ENCODE measurements at places on chromosomes 7 and 10.
A peak's percentile ranks its signal among the peaks of the same experiment; 100 is the strongest.

- DNase-seq: no peak
Observed at GRCh38 chr10:128908099-128908498, 558.9 kb upstream of the MGMT start.

GRCh38 chr7:133409421-133409820 is 156.5 kb downstream of the EXOC4 start:
- DNase-seq: no peak

- no peak for DNase-seq
Observed at GRCh38 chr7:132123773-132124172, 452.5 kb downstream of the PLXNA4 start.

DNA sequence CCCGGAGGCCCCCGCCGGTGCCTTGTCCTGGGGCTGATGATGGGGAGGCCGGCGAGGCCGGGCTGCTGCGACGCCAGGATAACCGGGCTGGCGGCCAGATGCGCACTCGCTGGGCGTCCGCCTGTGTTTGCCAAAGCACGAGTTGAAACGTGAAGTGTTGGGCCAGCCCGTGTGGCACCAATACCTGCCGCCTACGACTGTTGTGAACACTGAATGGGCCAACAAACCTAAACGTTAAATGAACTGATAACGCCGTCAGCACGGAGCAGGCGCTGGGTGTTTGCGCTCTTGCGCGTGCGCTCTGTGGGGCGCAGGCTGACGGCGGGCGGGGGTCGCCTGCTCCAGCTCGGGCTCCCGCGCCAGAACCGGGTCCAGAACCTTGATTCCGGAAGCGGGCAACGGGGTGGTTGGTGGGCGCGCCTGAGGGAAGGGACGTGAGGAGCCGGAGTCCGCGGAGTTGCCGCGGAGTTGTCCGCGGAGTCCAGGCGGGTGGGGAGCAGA is 658 bp downstream of the CYP2E1 start:
- peak; percentile 48 for DNase-seq

DNA sequence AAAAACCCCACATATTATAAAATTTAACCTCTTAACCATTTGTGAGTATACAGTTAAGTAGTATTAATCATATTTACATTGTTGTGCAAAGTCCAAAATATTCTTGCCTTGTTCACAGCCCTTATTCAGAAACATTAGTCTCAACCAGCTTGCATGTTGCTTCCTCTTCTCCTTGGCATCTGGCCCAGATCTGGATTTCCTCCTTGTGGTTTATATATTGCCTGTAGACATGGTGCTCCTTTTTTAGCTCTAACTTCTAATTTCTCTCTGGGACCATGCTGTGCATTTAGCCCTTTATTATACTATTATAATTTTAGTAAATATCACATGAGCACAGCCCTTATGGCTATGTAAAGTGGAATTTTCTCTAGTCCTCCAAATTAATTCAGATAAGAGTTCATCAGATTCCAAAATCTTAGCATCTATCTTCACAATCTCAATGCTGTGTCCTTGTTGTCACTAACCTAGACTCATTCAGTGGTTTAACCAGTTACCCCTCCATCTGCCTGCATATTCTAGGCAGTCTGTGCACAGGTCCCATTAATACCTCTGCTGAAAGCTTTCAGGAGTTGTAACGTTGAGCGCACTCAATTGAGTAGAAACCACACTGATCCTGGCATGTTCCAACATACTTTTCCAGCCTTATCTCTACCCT is 7.9 kb downstream of the CPED1 start:
- no peak for DNase-seq

- no peak for DNase-seq
Observed at GRCh38 chr7:92034116-92034515, 93.5 kb downstream of the AKAP9 start.

DNA sequence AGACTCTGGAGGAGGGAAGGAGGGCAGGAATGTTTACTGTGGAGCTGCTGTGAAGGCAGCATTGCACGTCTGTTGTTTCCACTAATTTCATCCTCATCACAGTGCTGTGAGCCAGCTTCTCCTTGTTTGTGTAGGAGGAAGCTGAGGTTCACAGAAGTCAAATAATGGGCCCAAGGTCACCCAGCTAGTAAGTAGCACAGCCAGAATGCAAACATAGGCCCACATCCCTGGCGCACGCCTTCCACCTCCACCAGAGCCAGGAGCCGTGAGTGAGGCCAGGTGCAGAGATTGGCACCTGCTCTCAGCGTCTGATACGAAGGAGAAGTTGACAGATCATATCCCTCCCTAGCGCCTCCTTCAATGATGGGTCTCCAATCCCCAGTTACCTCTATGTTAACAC is 93.6 kb downstream of the HTR5A start:
- DNase-seq: no peak

DNA sequence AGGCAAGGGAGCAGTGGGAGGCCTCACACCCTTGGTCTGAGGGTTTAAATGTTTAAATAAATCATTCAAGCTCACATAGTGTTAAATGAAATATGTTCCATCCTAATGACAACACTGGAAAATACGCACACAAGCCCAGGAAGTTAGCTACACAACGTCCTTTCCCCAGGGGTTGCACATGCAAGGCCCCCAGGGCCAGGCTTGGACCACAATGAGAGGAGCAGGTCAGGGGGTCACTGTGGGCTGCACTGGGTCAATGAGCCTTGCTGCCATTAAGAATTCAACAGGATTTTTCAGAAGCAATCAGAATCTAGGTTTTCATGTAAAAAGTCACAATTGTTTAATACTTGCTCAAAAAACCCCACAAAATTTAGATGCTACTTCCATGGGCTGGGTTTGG is 64.9 kb upstream of the ADCY1 start:
- DNase-seq: no peak

DNA sequence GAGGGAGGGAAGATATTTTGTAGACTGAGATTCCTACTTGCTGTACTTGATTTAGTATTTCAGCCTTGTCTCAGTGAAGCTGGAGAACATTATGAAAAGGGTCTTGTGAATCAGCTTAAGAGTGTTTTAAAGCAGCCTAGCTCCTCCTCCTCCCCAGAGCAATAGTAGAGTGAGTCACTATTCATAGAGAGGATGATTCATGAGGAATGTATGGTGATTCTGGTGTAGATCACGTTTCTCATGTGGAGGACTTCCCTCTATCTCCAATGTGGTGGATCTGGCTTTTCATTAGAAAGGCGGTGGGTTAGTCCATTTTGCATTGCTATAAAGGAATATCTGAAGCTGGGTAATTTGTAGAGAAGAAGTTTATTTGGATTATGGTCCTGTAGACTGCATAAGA is 340.1 kb upstream of the CHRM2 start:
- DNase-seq: no peak

DNA sequence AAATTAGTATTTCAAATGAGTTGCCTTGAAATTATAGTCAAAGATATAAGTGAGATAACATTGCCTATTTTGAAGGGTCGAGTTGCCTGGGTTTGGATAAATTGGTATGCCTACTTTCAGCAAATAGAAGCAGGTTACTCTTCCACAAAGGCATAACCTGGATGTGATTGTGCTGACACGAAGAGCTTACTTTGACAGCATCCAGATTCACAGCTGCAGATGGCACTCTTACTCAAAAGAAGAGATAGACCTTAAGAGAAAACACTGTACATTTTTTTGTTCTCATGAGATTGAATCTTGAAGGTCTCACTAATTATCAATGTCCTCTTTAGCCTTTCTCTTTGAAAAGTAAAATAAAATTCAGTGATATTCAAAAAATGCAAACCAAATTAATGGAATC is 1338.7 kb downstream of the REEP3 start:
- DNase-seq: no peak

DNA sequence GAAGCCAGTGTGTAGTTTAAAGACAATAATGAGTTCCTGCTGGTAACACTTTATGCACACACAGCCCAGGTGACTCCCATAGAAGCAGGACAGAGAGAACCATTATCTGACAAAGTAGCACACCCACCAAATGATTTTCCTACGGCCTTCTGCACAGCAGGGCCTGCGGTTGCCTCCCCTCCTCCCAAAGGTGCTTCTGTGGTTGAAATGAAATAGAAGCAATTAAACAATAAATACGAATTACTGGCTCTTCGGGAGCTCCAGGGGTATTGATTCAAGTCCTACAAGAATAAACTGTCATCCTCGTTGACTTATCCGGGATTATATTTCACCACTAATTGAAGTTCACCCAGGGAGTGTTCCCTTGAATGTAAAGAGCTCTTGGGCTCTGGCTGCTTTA is 172.1 kb downstream of the ACTR3B start:
- no peak for DNase-seq

GRCh38 chr7:98659756-98660155 is 42.7 kb downstream of the NPTX2 start:
- no peak for DNase-seq

DNA sequence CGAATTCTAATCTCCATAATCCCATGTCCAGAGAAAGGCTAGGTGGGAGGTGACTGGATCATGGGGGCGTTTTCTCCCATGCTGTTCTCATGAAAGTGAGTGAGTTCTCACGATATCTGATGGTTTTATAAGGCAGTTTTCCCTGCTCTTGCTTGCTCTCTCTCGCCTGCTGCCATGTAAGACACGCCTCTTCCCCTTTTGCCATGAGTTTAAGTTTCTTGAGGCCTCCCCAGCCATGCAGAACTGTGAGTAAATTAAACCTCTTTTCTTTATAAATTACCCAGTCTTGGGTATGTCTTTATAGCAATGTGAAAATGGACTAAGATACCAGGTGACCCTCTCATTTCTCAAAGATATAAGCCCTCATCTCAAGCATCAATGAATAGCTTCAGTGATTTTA is 1.1 kb upstream of the ACTA2 start:
- DNase-seq: no peak

DNA sequence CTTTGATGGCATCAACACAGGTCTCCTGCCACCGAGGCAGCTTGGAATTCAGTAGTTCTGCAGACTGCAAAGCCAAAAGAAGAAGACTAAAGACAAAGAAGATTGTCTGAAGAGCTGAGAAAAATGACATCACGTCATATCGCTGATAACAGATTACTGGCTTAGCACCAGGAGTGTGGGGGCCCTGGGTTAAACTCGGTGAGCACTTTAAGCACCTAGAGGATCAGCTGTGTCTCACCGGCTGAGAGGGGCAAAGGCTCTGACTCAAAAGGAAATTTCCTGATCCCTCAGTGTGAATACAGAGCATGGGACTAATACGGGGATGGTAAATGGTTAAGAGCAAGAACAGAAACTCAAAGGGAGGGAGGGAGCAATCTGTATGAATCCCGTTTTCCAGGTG is 30.7 kb downstream of the BRI3 start:
- no peak for DNase-seq

- DNase-seq: no peak
Observed at GRCh38 chr7:103683348-103683747, 237.3 kb upstream of the SLC26A5 start.

GRCh38 chr10:118213436-118213835 is 128.7 kb downstream of the FAM204A start:
- DNase-seq: no peak

GRCh38 chr7:45910855-45911254 is 10.2 kb downstream of the IGFBP3 start:
- no peak for DNase-seq

GRCh38 chr7:115748123-115748738 is 282.3 kb downstream of the TFEC start:
- DNase-seq: no peak

DNA sequence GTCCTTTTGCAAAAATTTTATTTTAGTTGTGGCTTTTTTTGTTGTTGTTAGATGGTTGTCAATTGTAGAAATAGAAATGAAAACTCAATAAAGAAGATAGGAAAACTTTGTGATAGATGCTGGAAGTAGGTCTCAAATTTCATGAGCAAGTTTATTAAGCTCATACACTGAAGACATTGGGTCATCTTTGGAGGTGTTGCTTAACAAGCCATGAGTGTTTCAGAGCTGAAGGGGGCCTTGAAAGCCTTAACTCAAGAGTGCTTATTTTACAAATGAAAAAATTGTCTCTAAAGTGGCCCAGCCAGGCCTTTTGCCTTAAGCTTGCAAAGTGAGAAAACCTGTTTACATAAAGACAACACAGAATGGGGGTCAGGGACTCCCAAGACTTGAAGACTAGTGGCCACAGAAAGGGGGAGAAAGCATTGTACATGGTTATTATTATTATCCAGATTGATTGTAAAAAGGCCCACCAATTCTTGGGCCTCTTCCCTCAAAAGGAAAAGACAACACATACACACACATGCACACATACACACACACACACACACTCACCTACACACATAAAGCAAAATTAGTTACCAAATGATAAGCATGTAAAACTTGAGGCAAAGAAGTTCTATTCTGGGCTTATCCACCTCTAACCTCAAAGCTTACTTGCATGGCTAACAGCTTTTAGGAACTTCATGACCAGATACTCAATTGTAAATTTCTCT is 49.7 kb upstream of the GLCCI1 start:
- no peak for DNase-seq

- no peak for DNase-seq
Observed at GRCh38 chr7:31074120-31074383, 21.9 kb downstream of the ADCYAP1R1 start.

GRCh38 chr7:25399000-25399750 is 170.9 kb upstream of the NPVF start:
- no peak for DNase-seq

- DNase-seq: no peak
Observed at GRCh38 chr10:69064762-69065328, 23.1 kb upstream of the SRGN start.

DNA sequence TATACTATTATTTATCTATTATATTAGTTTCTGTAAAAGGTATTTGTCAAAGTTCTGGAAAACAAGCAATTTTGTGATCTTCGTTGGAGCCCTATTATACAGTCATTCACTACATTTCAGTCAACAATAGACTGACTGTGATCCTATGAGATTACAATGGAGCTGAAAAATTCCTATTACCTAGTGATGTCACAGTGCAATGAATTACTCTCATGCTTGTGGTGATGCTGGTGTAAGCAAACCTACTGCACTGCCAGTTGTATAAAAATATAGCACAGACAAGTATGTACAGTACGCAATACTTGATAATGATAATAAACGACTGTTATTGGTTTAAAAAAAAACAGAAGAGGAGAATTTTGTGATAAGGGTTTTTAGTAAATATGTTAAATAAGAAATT is 21.4 kb downstream of the OR6V1 start:
- DNase-seq: no peak

DNA sequence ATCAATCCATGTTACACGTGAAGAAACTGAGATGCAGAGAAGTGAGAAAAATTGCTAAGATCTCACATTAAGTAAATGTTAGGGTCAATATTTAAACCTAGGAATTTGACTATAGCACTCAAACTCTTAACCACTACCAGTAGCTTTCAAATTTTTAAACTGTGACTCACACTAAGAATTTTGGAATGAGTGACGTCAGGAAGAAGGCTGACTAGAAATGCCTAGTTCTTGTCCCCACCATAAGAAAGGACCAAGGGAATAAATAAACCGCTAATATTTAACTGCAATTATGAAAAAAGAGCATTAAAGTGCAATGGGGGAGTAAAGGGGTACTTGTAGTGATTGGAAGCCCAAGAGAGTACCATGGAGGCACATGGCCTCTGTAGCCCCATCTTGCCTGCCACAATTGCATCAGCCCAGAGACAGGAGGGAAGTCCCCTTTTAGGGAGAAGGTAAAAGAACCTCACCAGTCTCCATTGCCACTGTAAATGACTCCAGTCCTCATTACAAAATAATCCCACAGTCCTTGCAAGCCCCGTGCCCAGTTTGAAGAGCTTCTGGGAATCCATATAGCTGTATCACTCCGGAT is 3.5 kb upstream of the AKR1B1 start:
- DNase-seq: no peak

GRCh38 chr10:23534326-23534725 is 95.5 kb downstream of the OTUD1 start:
- DNase-seq: no peak

GRCh38 chr7:101208794-101209193 is 8.0 kb upstream of the MOGAT3 start:
- no peak for DNase-seq
